Femur (tissue), 1 donor: ENCODE measurements at places on chromosomes 4 and X.

GRCh38 chr4:71202705-71203104 lies 136.1 kb upstream of the SLC4A4 start:
- no peak for DNase-seq

GRCh38 chrX:34584781-34585180 lies 72.3 kb downstream of the TMEM47 start:
- DNase-seq, result no peak

- DNase-seq, result no peak
Observed at GRCh38 chrX:72465889-72466288, 106.8 kb downstream of the HDAC8 start.

GRCh38 chr4:98521486-98521885 lies 136.9 kb downstream of the TSPAN5 start:
- DNase-seq, result no peak

- DNase-seq, result no peak
Observed at GRCh38 chrX:47497271-47497888, 14.4 kb upstream of the ZNF41 start.

DNA sequence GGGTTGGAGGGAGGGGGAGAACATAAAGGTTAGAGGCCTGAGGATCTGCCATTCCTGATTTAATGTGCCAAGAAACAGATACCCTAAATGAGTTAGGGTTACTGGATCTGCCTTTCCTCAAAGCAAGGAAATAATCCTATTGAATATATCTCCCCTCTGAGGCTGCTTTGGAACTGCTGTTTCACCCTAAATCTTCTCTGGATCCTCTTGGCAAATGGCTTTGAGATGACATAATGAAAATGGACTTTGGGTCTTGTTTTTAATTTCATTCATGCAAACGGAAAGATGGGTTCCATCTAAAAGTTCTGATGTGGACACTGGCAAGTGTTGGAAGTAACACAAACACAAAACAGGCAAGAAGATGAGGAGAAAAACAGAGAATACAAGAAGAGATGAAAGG lies 23.0 kb upstream of the MAOA start:
- no peak for DNase-seq

DNA sequence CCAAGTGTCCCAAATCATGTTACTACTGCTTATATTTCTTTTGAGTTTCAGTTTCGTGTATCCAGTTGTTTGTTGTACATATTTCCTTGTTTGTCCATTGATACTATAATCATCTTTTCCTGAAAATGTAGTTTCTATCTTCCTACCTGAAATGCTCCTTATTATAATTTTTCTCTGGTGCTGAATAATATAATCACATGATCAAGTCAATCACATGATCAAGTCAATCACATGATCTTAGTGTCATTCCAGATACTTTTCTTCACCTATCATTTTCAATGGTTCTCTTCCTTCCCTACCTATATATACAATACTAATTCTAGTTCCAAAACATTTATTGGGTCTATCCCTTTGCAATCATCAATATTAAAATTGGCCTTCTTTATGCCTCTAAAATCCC lies 2058.8 kb downstream of the PCDH7 start:
- no peak for DNase-seq

- DNase-seq, result no peak
Observed at GRCh38 chr4:158581161-158581560, 59.5 kb downstream of the RXFP1 start.

DNA sequence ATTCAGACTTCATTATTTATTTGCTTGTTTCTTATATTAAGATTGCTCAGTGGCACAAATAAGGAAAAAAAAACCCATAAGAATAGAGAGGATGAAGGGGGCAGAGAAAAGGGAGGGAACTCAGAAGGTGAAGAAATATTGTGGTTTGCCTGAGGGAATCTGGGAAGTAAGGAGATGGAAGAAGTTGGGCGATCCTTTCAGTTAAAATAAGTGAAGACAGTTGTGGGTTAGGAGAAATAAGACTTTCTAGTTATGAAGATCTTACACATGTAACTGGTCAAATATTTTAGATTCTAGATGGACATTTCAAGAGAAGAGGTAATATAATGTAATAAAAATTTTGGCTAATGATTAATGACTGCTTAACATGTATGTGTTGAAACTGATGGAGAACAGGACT lies 138.7 kb upstream of the LIMCH1 start:
- DNase-seq, result no peak

DNA sequence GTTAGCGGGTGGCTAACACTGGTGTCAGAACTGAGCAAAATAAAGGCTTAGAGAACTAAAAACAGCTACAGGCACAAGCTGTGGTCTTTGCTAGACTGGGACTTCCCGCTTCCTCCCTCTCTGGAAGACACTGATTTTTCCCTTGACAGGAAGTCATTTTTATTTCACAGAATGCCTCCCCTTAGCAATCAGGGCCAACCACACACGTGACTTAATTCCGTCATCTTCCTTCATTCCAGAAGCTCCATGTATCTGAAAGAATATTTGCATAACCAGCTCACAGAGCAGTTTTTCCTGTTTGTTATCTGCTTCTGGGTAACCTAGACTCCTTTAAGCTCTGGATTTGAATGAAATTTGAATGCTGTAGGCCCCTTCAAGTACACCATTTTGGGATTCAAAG lies 327.5 kb upstream of the FRG1 start:
- peak; percentile 41 for DNase-seq

GRCh38 chr4:146415829-146416228 lies 105.9 kb downstream of the SLC10A7 start:
- DNase-seq, result no peak

DNA sequence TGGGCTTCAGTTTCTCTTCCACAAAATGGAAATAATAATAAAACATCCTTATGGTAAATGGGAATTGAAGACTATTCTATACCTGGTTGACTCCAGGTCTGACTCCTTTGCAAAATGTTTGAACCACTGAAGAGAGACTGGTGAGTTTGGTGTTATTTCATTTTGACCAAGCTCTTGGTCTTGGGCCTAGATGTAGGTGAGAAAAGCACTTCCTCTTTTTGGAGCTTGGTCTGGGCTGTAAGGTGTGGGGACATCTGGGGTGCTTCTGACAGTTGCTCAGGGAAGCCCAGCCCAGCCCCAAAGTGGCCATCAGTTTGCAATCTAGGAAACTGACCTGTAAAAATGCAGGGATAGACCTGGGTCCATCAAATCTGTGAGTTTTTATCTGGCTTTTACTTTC lies 26.8 kb upstream of the SOD3 start:
- no peak for DNase-seq

- peak; percentile 68 for DNase-seq
Observed at GRCh38 chrX:71492231-71493065, 40.5 kb upstream of the OGT start.
